Kidney epithelial cell (primary cell): ENCODE measurements at places on chromosomes 4 and X.

DNA sequence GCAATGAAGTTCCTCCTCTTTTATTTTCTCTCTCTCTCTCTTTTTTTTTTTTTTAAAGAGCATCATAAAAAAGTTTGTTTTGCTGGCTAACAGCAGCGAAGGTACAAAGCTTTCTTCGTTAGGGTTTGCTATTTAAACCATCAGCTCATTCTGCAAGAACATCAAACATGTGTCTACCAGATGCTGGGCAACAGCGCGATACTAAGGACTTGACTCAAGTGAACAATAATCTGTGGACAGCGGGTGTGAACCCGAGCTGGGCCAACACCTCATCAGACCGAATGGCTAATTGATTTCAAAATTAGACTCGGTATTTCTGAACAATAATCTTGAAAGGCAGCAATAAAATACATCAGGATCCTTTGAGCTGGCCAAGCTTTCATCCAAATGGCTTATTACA is 246.4 kb downstream of the FBXO8 start:
- no peak for DNase-seq

DNA sequence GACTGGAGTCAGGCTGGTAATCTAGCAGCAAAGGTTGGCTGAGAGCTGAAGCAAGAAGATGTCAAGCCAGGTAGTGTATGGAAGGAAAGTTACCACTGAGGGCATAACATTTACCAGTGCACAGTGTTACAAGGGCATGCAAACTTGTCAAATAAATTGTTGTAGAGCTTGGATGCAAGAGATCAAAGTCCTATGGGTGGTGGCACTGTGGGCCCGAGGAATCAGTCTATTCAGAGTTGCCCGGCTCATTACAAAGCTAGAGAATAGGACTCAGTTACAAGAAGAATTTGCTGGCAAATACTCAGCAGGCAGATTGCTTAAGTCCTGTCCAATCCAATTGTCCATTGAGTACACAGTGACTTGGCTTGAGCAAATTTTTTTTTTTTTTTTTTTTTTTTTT is 2043.8 kb downstream of the ARAP2 start:
- no peak for DNase-seq

DNA sequence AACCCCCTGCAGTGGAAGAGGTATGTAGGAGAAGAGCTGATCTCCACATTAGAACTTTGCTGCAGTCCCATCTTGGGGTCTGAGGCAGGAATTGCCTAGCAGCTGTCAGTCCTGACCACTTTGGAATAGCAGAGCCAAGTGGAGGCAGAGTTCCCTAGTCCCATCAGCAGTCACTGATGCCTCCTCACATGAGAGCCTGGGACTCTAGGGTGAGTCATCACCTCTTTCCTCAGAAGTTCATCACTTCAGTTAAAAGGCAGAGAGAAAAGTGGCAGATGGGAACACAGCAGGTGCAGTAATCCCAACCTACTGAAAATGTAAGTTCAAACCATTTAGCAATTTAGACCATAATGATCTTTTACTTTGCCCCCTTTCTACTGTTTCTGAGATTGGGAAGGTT is 73.9 kb upstream of the MED14 start:
- no peak for DNase-seq

DNA sequence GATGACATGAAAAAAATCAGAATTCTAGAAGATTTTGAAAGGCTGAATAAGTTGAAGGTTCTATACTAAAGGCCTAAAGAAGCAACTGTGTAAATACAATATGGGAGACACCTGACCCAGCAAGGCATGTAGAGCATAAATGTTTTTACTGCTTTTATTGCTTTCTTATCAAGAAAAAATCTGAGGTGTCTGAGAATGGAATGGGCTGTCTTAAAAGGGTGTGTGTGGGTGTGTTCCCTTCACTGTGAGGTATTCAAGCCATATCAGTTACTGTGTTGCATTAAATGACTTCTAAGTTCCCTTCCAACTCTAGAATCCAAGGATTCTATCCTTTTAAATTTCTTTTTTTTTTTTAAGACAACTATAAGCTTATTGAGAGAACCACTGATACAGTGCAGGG is 15.7 kb downstream of the ATP8A1 start:
- DNase-seq = no peak

- no peak for DNase-seq
Observed at GRCh38 chr4:93373893-93374860, 454.4 kb upstream of the ATOH1 start.

- no peak for DNase-seq
Observed at GRCh38 chr4:25913056-25913850, 767 bp upstream of the SMIM20 start.

- DNase-seq = no peak
Observed at GRCh38 chr4:35972814-35973213, 271.5 kb downstream of the ARAP2 start.

DNA sequence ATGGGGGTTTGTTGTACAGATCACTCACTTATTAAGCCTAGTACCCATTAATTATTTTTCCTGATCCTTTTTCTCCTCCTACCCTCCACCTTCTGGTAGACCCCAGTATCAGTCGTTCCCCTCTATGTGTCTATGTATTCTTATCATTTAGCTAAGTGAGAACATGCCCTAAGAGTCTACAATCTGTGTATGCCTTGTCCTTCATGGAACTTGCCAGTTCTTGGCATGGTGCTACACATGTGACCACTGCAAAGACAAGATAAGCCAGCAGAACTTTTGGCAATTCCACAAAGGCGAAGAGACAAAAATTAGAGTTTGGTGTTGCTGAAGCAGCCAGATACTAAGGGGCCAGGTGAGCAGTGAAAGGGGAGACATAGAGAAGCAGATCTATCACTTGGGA is 101.3 kb downstream of the CORIN start:
- DNase-seq = no peak

DNA sequence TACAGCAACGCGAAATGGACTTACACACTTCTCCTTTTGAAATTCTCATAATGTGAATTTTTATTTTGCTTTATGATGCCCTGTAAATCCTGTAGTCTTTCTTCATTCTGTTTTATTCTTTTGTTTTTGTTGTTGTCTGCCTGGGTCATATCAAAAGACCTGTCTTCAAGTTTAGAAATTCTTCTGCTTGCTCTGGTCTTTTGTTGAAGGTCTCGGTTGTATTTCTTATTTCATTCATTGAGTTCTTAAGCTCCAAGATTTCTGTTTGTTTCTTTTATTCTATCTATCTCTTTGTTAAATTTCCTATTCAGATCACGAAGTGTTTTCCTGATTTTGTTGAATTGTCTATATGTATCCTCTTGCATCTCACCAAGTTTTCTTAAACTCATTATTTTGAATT is 78.1 kb downstream of the GPAT3 start:
- no peak for DNase-seq

GRCh38 chr4:127548990-127549925 is 83.5 kb upstream of the INTU start:
- no peak for DNase-seq

GRCh38 chr4:120948382-120948781 is 25.9 kb upstream of the PRDM5 start:
- no peak for DNase-seq

- no peak for DNase-seq
Observed at GRCh38 chr4:78059938-78060337, 2.8 kb downstream of the FRAS1 start.

GRCh38 chr4:135281230-135281629 is 1079.6 kb upstream of the PABPC4L start:
- DNase-seq = no peak

DNA sequence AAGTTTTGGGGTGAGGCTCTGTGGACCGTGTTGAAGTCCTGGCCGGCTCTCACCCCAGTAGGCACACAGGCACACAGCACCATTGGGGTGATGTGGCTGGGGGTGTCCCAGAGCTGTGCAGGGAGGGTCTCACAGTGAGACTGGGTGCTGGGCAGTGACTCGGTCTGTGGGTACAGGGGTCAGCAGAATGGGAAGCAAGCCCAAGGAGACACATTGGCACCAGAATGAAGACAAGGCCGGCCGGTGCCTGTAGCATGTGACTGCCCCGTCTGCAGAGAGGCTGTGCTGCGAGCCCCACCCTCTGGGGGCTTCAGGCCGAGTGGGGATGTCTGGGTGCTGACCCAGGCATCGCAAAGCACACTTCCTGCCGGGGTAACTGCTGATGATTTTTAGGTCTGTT is 5.2 kb downstream of the MAEA start:
- DNase-seq = no peak

- DNase-seq = no peak
Observed at GRCh38 chr4:87390551-87390890, 467 bp downstream of the HSD17B11 start.

DNA sequence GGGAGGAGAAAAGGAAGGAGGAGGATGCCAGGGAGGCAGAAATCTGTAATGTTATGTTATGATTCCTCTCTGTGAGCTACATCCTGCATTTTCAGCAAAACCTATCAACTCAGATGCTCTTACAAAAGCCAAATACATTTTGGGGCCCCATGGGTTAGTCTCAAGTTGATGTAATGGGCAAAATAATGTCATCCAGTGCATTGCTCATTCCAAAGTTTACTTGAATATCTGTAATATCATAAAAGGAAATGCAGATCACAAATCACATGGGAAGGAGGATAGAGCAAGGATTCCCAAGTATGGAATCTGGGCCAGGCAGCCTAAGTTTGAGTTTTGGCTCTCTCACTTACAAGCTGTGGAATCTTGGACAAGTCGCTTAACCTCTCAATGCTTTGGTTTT is 74.9 kb upstream of the SOD3 start:
- no peak for DNase-seq

- DNase-seq = no peak
Observed at GRCh38 chrX:115264009-115264408, 25.5 kb upstream of the LUZP4 start.

- DNase-seq = peak; percentile 49
Observed at GRCh38 chr4:108360754-108361445, 192.2 kb upstream of the LEF1 start.

GRCh38 chr4:140764785-140765392 is 8.7 kb upstream of the TBC1D9 start:
- no peak for DNase-seq

DNA sequence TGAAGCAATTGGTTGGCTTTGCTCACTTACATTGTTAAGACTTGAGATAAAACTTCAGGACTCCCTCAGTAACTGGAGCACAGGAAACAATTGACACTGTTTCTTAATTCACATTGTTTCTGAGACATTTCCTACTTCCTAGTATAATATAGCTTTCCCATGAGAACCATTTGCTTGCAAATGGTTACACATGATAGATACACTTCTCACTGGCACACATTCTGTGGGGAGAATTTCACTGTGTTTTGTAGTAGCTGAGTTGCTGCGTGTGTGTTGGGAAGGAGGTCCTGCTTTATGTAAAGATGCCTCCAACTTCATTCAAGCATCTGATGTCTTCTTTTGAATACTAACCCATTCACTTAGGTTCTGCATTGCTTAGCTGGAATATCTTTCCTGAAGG is 85.3 kb upstream of the SLC4A4 start:
- no peak for DNase-seq

GRCh38 chr4:4754641-4755040 is 104.8 kb upstream of the MSX1 start:
- DNase-seq = no peak
